Activated T-cell treated with anti-CD3 and anti-CD28 coated beads, Interleukin-2, amount 50 U/mL, for 4 hours (primary cell): ENCODE measurements at places on chromosomes 3 and 15.

DNA sequence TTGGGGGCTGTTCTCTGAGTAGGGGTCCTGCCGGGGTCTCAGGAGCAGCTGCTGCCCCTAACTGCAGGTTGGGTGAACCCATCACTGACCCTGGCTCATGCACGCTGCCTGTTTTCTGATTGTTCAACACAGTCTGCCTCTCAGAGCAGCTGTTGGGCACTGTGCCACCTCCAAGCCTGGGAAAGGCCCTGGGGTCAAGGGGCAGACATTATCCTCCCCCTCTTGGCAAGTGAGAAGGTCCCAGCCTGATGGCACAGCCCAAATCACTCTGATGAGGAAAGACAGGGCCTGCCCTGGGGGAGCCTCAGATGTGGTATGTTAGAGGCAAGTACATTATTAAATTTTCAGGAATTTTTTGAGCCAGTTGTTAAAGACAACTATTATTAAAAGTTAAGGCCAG is 14.1 kb upstream of the GNAT1 start:
- DNase-seq = no peak

DNA sequence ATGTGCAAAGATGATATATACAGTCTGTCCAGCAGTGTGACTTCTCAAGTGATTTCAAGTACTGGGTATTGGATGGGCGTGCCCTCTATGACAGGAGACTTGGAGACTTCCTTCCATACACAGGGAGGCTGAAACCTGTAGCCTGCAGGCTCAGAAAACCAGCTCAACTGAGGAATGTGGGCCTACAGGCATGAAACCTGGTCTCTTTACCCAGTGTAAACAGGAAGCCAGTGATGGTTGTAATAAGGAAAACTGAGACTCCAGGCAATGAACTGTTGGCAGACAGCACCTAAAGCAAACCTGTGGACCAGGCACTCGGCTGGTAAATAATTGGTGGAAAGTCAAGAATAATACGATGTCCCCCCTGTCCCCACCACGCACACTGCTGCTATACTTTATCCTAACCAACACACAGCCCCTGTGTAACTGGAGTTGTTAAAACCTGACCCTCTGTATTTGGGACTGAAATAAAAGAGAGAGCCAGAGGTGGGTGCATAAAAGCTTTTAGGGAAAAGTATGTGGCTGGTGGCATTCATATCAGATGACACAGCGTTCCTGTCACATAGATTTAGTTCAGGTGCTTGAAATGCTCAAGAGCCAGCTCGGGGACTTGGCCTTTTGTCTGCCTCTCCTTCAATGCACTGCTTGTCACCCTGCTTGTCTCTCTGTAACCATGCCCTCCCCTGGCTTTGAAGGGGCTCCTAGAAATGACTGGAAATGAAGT is 144.7 kb downstream of the TPRG1 start:
- no peak for DNase-seq

GRCh38 chr3:197730200-197730599 is 6.5 kb downstream of the RUBCN start:
- DNase-seq = no peak

- DNase-seq = peak; percentile 10
Observed at GRCh38 chr3:60017631-60018030, 967.8 kb upstream of the CFAP20DC start.

GRCh38 chr15:78044407-78045155 is 32.9 kb downstream of the TBC1D2B start:
- DNase-seq = no peak

DNA sequence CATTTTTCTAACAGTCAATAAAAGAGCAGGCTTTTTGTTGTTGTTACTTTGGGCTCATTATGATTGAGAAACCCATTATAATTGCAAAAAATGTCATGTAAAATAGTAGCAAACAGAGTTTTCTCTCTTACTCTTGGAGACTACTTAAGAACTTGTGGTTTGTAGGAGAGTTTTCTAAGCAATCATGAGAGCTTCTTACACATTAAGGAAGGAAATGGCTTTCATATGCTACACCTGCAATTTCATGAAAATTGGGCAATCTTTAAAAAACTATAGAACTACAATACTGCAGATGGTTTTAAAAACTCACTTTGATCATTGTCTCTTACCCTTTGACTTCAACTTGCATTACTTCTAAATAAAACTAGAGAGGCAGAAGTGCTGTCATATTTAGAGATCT is 701.8 kb downstream of the ZPLD1 start:
- DNase-seq = no peak

GRCh38 chr15:25860885-25861866 is 2.0 kb downstream of the ATP10A start:
- DNase-seq = no peak

- DNase-seq = no peak
Observed at GRCh38 chr3:12044860-12045259, 40.7 kb downstream of the SYN2 start.

- DNase-seq = no peak
Observed at GRCh38 chr3:13147344-13147743, 74.1 kb upstream of the IQSEC1 start.

DNA sequence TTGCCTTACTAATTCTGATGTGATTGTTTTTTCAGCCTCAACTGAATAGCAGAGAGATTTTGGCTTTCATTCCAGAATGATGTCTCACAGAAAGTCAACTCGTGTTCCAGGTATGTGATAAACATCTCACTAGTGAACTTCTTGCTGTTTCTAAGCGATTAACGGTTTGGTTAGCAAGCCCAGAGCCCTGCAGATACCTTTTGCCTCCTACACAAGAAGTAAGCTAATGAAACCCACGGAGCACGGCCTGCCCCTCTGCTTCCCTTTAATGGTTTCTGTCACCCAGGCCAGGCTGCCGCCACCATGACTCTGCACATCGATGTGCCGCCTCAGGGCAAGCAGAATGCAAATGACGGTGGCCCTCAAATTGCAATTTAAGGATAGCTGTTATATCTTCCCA is 155.9 kb upstream of the ICE2 start:
- no peak for DNase-seq

DNA sequence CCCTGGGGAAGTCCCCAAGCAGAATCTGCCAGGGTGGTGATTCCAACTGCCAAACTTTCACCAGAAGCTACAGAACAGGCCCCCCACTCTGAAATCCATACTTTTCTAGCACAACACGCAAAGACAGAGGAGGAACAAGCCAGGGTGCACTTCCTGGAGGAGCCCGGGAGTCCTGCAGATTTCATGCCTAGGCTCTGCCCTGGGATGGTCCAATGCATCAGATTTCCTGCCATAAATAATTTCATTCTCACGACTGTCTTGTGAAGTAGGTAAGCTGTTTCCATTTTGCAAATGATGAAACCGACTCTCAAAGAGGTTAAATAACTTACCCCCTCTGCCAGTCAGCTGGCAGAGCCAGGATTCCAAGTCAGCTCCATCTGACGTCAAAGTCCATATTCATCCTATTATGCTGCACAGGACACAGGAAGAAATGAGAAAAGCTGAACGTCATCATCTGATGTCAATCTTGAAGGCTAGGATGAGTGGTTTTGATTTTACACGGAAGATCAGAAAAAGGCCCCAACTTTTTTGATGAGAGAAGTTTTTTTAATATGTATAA is 134.8 kb upstream of the IGF1R start:
- DNase-seq = no peak

GRCh38 chr3:120369037-120369467 is 19.9 kb upstream of the LRRC58 start:
- no peak for DNase-seq

- no peak for DNase-seq
Observed at GRCh38 chr3:142501004-142501926, 53.4 kb upstream of the XRN1 start.

- DNase-seq = no peak
Observed at GRCh38 chr3:42308651-42309050, 42.7 kb upstream of the CCK start.

DNA sequence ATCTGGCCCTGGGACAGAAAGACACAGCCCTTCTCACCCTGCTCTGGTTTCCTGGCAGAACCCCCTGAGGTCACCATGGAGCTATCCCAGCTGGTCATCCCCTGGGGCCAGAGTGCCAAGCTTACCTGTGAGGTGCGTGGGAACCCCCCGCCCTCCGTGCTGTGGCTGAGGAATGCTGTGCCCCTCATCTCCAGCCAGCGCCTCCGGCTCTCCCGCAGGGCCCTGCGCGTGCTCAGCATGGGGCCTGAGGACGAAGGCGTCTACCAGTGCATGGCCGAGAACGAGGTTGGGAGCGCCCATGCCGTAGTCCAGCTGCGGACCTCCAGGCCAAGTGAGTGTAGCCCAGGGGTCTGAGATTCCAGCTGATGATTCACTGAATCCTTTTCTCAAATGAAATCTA is 61.7 kb downstream of the BOC start:
- no peak for DNase-seq

DNA sequence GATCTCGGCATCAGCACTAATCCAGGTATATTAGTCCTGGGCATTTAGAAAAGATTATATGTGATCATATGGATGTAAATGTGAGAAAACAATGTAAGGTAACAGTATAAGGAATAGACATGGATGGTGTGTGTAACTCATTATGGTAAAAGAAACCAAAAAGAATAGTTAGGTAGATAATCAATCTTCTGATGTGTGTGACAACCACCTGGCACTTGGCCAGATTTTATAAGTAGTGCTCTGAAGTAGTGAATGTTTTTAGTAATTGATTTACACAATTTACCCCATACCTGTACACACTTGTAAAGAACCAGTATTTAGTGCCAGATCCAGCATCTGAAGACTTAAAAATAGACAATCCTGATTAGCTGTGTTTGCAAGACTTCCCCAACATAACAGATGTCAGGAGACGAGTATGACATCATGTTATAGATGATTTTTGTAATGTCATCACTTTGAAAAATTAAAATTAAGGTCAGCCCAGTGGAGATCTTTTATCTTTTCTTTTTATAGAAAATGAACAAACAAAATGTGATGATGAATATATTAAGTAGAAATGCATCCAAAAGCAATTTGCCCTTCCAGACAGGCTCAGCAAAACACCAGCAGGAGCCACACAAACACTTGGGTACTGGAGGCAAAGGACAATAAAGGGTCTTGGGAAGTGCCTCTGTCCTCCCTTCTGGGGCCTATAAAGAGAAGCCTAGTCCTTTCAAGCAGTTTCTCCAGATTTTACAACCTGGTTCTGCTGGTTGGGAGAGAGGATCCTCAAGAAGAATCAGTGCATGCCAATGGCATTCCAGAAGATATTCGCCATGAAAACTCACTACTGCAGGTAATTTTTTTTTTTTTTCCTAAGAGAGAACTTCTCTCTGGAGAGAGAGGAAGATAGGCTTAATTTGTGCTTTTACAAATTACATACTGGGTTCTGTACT is 140.7 kb downstream of the MECOM start:
- no peak for DNase-seq

GRCh38 chr3:58039601-58040000 is 31.4 kb downstream of the FLNB start:
- DNase-seq = no peak

DNA sequence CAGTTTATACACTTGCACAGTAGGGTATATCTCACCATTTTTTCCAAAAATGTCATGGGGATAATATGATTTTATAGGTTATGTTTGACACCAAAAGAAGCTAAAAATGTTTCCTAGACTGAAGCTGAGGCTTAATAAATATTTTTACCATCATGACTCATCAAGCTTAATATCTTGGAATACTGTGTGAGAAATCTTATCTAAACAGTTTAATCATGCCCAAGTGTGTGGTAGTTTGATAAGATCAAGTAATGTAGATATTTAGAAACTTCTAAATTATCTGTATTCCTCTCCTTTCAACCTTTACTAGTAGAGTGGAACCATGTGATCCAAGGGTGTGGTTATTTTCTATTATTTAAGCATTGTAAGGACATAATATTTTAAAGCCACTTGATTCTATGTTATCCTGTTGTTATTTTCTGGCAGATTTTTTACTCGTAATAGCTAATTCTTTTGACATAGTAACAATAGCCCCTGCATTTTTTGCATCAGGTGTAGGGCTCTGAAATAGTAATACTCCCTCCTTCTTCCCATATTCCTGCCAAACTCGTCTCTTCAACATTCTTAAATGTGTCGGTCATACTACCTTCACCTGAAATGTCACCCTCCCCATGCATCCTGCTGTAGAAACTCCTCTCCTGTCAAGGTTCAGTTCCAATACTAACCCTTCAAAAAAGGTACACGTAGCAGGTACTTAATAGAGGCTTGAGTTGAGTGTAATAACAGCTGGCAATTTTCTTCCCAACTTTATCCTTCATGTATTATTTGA is 729.6 kb downstream of the NLGN1 start:
- DNase-seq = no peak

- DNase-seq = no peak
Observed at GRCh38 chr3:40924559-40925141, 274.7 kb upstream of the CTNNB1 start.

GRCh38 chr15:41653760-41654159 is 6.4 kb upstream of the MGA start:
- no peak for DNase-seq

DNA sequence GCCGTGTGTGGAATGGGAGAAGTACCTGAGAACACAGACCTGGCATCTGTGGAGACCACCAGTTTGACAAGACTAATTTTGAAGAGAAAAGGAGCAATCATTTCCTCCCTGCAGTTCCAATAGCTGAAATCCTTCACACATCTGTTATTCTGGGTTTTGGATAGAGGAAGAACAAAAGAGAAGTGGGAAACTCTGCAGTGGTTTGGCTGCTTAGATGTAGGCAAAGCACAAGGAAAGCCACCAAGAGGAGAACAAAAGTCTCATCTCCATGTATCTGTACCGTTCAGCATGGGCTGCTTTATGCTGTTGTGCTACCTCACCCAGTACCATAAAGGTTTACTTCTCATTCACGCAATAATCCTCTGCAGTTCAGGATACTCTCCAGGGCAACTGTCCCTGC is 153.1 kb upstream of the COL8A1 start:
- DNase-seq = no peak

- no peak for DNase-seq
Observed at GRCh38 chr3:72353236-72354128, 494.8 kb downstream of the SHQ1 start.

DNA sequence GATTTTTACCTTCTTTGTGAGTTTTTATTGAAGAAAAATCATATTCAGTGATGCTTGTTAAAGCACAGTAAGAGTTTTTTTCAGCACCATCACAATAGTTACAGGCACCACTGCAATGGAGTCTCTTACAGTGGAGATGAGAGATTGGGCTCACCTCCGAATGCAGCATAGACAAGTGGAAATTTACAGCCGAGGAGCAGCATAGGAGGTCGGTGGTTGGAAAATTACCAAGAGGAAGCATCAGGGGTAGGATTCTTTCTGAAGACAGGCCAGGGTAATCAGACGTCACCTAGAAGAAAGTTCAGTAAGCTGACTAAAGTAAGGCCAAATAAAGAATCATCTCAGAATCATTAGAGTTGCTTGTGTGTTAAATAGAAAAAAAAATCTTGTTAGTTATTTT is 491.6 kb downstream of the RBMS3 start:
- DNase-seq = no peak

- DNase-seq = no peak
Observed at GRCh38 chr15:70555713-70556112, 207.6 kb downstream of the UACA start.
